ENCODE measurements at places on chromosomes 13 and 19. TPM values are rescaled to one million over a fixed set of nuclear protein-coding genes. Genes with fewer than 3 reads are reported as not detected.
A peak's percentile ranks its signal among the peaks of the same experiment; 100 is the strongest.

DNA sequence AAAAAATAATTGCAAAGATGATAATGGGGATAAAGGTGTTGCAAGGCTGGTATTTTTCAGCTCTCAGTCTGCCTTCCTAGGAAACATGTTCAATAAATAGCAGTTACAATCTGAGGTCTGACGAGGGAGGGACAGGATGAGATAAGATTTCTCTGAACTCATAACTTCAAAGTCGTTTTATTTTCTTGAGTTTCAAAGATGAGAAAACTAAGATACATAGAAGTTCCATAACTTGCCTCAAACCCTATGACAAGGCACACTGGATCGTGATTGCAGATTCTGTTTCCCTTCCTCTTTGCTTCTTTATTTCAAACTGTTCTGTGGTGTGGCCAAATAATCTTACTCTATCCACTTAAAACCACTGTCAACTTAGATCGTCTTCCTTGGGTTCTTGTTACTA, 327.2 kb downstream of the GPC5 start:
- no peak for DNase-seq

The S1PR4 gene
- 0.33 TPM for total RNA-seq

GRCh38 chr13:45873491-45874325, 22.2 kb upstream of the SIAH3 start:
- no peak for DNase-seq

DNA sequence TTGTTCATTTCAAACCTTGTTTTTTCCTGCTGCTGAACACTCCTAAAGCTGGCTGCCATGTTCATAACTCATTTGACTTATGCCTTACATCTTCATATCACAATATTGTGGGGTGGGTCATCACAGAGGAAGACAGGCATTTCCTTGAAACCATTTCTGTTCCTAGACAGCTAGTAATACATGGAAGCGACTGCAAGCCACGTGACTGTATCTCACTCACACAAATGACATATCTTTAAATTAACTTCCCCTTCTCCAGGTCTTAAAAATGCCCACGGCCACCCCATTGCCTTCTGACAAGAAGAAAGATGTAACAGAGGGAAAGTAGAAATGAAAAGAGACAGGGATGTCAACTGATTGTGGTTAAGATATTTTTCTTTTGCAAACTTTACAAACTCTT, 236.8 kb downstream of the LMO7 start:
- no peak for DNase-seq

DNA sequence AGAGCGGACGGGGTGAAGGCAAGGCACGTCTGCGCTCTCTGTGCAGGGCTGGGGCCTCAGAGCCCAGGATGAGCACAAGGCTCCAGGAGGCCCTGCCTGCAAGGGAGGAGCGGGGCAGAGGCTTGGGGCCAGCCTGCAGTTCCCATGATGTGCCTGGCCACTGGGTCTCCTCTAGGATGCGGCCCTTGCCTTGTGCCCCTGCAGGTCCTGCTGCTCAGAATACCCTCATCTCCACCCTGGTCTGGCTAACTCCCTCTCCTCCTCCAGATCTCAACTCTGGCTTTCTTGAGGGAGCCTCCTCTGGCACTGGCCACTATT, 27.8 kb downstream of the ELAVL1 start:
- DNase-seq: no peak

GRCh38 chr19:35345671-35346111, 2.0 kb upstream of the FFAR1 start:
- DNase-seq: peak; percentile 2

DNA sequence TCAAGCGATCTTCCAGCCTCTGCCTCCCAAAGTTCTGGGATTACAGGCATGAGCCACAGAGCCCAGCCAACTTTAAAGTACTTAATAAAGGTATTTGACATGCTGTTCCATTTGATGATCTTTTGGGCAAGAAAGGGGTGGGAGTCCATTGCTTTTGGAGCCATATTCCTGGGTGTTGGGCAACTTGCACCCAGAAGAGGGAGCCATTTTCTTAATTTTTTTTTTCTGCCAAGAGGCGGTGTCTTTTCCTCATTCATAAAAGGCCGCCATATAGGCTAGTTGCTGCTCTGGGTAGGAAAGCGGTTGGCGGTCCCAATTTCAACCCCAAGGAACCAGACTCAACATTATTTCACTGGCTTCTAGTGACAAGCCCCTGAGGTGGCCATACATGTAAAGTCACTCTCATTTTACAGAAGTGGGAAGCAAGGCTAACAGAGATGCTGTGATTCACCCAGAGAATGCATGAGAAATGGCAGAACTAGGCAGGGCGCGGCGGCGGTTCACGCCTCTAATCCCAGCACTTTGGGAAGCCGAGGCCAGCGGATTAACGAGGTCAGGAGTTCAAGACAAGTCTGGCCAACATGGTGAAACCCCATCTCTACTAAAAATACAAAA, 139.6 kb downstream of the CACNA1A start:
- no peak for DNase-seq

The CYSLTR2 gene
- total RNA-seq: 10.6 TPM

DNA sequence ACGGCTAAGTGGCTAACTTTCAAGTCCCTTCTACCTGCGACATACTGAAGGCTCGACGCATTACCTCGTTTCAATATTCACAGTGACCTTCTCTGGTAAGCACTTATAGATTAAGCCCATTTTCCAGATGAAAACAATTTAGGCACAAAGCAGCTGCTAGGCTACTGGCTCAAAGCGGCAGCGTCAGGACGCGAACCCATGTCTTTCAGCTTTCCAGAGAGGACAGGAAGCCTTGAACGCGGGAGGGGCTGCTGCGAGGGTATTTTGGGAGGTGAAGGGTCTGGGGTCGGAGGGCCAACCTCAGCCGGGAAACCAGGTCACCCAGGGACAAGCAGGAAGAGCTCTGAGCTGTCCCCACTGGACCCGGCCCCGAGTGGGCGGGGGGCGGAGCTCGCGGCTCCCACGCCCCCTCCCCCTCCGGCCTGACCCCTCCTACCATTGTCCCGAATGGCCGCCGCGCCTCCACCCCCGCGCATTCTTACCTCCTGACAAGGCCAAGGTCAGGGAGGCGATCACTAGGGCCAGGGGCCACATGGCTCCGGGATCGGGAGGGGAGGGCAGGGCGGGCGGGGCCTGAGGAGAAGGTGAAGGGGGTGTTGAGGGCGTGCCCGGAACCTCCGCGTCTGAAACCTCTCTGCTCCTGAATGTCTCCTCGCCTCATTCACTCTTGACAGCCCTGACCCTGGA, at the start of gene KLK13:
Gene KLK13 (minus strand): TSS at position 559 of the 687 bp plus-strand sequence. CDS start 25 bp downstream, at position 534.
- DNase-seq: peak; percentile 76
